Activated effector memory CD4-positive, alpha-beta T cell treated with Interleukin-2 at 50 U/mL for 16 hours (primary cell): ENCODE measurements at places on chromosomes 4 and X.

DNA sequence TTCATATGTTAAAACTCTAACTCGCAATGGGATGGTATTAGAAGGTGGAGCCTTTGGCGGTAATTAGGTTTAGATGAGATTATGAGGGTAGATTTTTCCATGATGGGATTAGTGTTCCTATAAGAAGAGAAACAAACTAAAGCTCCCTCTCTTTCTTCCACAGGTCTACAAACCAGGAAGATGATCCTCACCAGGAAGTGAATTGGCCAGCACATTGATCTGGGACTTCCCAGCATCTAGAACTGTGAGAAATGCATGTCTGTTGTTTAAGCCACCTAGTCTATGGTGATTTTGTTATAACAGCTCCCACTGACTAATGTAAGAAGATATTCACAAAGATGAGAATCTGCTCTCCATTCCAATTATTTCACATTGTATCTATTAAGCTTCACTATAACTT lies 2266.9 kb downstream of the PCDH7 start:
- no peak for DNase-seq

GRCh38 chrX:69285881-69286564 lies 120.8 kb upstream of the PJA1 start:
- DNase-seq: peak; percentile 27

GRCh38 chr4:154478547-154478946 lies 13.1 kb downstream of the DCHS2 start:
- DNase-seq: no peak

- DNase-seq: no peak
Observed at GRCh38 chr4:8723222-8723980, 130.8 kb downstream of the CPZ start.

GRCh38 chr4:1538941-1539772 lies 132.9 kb upstream of the NKX1-1 start:
- DNase-seq: no peak

DNA sequence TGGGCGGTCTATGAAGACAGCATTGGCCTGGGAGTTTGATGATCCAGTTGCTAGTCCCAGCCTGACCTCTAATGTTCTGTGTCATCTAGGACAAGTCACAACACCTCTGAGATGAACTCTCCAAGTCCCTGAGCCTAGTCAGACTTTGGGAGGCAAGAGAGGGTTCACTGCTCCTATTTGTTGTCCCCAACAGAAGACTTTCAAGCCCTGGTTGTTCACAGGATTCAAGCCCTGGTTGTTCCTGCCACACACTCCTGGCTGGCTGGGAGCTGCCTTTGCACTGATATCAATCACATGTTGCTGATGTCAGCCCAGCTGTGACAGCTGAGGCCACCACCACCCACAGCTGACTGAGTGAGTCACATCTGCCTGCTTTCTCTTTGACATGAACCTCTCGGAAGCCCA lies 253.2 kb upstream of the RASGEF1B start:
- peak; percentile 12 for DNase-seq

DNA sequence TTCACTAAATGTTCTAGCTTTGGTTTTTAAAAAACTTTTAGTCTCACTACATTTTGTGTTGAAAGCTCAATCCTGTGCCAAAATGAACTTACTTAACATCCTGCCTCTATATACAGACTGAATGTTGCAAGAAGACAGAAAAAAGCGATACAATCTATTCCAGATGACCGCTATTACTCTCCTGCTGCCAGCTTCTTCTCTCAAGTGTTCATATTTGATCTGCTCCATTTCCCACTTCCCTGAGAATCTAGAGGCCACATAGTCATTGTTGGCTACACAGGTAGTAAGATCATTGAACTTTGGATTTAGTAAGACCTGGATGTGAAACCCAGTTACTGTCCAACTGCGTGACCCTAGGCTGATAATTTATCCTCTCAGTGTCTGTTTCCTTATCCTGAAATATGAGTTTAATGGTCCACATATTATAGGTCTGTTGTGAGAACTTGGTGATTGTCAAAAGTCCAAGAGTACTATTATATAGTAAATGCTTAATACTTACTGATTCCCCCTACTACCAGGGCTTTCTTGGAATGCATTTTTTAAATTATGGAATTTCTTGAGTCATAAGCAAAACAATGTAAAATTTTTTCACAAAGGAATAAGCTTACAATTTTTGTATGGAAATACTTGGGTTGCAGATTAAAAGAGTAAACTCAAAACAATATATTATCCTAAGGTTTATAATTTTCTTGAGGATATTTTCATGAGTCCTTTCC lies 976.8 kb upstream of the ADGRL3 start:
- no peak for DNase-seq

GRCh38 chr4:101033986-101034385 lies 313.3 kb downstream of the PPP3CA start:
- no peak for DNase-seq

GRCh38 chrX:113399506-113400192 lies 559.0 kb upstream of the AMOT start:
- DNase-seq: no peak

- DNase-seq: no peak
Observed at GRCh38 chrX:30307466-30307865, 1.7 kb downstream of the NR0B1 start.

GRCh38 chr4:147749811-147750321 lies 18.0 kb downstream of the ARHGAP10 start:
- DNase-seq: no peak
